Effector memory CD4-positive, alpha-beta T cell (primary cell): ENCODE measurements at places on chromosomes 2 and 18.

DNA sequence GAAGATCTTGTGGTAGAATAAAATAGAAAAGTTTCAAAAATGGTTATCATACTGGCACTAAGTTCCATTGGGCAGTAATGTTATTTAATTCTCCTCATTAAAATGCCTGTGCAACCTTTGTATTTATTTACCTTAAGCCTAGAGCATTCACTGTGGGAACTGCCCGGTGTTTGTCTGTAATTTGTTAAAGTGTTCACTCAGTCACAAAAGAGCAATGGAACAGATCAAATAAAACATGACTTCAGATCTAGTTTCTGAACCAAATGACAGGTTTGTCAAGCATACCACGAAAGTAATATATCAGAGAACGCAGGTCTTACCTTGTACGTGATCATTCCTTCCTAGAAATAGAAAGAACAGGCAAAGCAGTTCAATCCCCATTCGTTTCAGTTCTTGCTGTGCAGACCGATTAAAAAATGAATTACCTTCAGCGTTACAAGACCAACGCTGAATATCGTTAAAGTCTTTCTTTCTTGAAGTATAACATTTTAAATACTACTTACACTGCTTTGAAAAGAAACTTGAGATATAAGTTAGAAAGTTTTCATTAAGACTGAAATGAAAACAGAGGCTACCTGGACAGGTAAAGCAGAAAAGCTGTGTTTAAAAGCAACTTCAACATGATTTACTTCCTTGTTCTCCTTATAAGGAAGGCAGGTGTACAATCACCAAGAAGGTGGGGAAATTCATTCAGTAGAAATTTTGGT, at the start of gene ITGB6:
ITGB6 (minus strand) TSS at position 590 of the 707 bp plus-strand sequence; CDS start at position 381, 209 bp downstream.
- DNase-seq, result no peak

GRCh38 chr2:85394261-85394681, 15.9 kb downstream of the CAPG start:
- DNase-seq, result no peak

GRCh38 chr2:111111101-111111755, 9.5 kb upstream of the BCL2L11 start:
- no peak for DNase-seq

GRCh38 chr2:188785490-188785889, 188.7 kb upstream of the COL3A1 start:
- no peak for DNase-seq

DNA sequence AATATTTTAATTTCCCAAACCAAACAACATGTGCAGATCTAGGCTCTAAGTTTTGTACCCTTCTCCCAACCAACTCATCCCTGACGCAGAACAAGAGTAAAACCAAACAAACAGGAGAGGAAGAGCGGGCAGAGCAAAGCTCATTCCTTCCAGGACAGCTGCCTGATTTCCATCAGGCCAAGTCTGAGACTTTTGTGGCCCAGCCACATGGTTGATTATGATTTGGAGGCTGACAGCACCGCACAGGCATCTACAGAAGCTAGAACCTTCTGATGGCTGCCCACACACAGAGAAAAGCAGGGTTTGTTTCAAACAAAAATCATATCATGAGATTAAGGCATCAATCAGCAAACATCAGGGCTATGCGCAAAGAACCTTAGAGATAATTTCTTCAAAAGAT, 262.6 kb downstream of the TNS1 start:
- DNase-seq, result no peak

DNA sequence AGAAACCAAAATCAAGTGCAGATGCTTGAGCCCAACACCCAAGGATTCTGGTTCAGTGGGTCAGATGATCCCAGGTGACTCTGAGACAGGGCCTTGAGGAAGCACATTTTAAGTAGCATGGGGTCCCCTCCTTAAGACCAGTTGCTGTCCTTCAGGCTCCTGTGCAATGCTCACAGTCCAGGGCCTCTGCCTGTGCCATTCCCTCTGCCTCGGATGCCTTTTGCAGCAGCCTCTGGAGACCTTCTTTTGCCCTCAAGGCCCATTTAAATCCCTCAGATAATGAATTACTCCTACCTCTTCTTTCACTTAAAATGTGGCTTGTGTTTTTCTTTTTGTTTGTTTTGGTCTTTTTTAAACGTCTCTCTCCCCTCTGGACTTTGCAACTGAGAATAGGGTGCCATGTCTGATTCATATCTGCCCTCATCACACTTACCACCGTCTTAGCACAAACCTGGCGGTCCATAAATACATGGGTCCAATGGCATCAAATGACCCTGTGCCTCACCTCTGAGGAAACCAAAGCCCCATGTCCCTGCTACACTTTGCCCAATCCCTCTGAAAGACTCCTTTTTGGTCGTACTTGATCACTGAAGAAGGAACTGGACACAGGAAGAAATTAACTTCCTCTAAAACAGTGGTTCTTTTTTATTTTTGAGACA, 14.2 kb downstream of the ACTG2 start:
- DNase-seq, result no peak

DNA sequence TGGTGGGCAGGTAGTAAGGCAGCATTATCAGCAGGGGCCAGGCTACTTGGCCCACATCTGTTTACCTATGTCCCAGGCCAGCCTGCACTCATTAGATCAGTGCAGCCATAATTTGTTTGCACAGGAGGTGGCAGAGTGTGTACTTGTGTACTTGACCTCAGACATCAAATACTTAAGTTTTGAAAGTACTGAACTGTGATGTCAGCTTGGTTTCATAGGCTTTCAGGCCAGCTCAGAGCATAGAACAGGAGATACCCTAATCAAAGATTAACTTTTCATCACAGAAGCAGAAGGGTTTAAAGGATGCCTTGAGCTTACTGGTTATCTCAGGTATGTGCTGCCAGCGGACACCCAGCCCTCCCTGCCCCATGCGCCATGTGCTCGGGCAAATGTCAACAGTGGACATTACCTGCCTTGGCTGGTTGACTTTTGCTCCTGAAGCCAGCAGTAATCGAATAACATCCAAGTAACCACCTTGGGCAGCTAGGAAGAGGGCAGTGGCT, 33.2 kb downstream of the ANKRD29 start:
- no peak for DNase-seq

DNA sequence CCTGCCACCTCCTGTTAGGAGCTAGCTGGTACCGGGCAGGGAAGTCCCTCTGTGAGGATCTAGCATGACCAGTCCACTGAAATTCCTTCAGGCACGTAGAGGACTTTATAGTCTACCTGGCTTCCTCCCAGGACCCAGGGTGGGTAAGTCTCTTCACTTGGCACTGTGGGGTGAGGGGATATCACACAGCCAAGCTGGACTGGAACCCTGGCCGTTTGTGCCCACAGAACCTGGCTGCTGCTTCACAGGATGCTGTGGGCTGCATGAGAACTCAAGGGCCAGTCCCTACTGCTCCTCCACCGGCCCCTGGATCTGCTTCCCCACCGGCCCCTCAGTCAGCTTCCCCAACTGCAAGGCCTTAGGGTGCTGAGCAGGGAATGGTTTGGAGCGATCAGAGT, 35.8 kb downstream of the HS1BP3 start:
- no peak for DNase-seq

- no peak for DNase-seq
Measured at GRCh38 chr2:216215658-216216390, 106.7 kb downstream of the XRCC5 start.

DNA sequence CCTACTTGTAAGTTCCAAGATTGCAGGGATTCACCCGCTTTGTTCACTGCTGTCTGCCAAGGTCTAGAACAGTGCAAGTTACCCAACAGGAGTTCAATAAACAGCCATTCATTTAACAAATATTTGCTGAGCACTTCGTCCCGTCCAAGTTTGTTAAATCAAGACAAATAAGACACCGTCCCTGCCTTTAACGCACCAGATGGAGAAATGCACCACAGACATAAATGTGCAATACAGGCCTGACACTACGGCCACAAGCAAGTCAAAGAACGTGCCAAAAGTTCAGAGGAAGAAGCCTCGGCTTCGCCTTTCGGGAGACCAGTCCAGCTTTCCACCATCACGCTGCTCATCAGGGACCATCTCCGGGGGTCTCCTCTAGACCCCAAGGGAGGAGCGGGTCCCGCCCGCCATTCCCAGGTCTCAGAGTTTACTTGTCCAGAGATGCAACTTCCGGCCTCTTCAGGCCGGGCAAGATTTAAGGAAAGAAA, 429 bp downstream of the C2orf76 start:
- no peak for DNase-seq

- DNase-seq, result no peak
Measured at GRCh38 chr2:14417551-14417950, 215.0 kb upstream of the LRATD1 start.

DNA sequence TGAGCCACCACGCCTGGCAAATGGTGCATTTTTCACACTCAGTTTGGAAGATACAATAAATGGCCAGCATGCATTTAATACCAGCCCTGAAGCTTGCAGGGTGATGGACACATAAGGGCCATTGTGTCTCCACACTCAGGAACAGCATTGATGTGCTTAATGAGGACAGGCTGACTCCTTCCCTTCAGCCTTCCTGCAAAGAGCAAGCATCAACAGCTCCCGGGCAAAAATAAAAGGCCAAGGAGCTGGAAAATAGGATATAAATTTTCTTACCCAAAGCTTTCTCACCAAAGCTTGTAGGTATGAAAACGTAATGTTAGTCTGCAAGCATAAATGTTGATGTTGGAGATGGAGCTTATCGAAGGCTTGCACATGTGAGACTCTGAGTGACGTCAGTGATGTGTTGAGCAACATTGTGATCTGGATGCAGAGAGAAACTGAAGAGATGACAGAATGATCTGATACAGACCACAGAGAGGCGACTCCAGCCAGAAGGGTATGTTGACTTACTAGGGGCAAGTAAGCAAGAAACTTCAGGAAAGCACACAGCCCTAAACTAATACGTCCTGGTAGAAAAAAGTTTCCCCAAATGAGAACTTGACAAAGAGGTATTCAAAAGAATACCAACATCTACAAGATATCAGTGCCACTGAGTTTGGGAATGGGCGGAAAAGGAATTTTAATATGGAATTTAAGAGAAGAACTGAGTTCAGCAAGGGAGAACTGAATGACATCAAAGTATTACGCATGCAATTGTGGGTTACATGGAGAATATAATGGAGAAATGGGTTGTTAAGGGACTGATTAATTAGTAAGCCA, 256.5 kb downstream of the TGIF1 start:
- DNase-seq, result no peak

DNA sequence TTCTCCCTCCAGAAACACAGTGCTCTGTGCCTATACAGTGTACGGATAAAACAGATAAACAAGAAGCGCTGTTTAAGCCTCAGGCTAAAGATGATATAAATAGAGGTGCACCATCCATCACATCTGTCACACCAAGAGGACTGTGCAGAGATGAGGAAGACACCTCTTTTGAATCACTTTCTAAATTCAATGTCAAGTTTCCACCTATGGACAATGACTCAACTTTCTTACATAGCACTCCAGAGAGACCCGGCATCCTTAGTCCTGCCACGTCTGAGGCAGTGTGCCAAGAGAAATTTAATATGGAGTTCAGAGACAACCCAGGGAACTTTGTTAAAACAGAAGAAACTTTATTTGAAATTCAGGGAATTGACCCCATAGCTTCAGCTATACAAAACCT, 70.7 kb downstream of the TANK start:
- no peak for DNase-seq

- no peak for DNase-seq
Measured at GRCh38 chr2:27496357-27497287, at the start of gene GCKR. GCKR (plus strand) TSS chr2:27496839; CDS start chr2:27496905, 66 bp downstream.

GRCh38 chr18:77170890-77171410, 38.4 kb upstream of the MBP start:
- DNase-seq, result no peak

- DNase-seq, result no peak
Measured at GRCh38 chr2:10905006-10905861, 6.5 kb upstream of the KCNF1 start.

GRCh38 chr2:230097841-230098240, 29.1 kb upstream of the SLC16A14 start:
- no peak for DNase-seq

DNA sequence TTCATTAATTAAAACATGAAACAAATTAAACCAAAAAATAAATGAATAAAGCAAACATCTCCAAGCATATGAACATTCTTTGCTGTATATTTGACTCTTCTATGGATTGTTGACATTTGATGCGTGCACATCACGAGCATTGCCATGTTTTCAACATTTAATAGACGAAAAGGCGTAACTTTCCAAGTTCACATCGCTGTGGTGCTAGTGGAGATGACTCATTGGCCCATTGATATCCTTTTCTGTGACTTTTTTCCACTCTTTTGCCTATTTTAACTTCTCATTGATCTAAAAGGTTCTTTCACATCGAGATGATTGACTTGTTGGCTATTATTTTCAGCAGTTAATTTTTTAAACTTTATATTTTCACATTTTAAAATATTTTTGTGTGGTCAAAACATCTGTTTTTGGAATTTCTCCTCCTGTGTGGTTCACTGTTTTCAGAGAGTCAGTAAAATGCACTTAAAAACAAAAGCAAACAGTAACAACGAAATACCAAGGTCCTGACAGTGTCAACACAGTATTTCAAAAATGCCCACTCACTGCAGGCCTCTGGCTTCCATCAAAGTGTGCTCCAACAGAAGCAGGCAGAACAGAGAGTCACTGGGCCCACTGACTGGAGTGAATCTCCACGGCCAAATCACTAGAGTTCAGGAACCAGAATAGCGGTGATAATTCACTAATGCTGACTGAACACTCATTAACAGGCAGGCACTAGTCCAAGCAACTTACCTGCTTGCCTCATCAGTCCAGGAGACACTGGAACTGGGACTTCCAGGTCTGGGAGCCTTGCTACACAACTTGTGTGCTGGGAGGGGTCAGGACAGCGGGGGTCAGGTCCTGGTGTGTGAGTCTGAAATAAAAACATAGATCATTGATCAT, 372.2 kb upstream of the SMIM21 start:
- DNase-seq, result no peak

DNA sequence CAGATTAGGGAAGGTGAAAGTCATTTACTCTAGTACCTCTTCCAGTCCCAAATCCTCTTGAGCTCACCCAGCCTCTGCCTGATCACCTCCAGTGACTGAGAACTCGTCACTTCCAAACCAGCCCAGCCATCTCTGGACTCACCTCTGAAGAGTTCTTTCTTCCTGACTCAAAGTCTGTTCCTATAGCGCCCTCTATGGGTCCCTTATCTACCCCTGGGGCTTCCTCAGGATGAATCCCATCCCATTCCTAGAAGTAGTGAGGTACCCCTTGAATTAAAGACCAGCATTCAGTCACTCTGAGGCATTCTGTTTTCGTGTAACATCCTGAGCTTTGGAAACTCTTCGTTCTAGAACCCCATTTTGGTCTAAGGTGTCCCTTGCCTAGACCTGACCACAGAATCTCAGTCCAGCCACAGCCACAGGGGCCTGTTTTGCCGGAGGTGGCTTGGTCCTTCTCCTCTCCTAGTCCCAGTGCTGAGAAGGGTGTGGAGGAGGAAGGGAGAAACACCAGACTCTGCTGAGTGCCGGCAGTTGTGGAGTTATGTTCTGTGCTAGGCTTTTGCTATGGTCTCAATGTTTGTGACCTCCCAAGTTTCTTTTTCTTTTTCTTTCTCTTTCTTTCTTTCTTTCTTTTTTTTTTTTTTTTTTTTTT, 32.7 kb downstream of the SIX3 start:
- no peak for DNase-seq

DNA sequence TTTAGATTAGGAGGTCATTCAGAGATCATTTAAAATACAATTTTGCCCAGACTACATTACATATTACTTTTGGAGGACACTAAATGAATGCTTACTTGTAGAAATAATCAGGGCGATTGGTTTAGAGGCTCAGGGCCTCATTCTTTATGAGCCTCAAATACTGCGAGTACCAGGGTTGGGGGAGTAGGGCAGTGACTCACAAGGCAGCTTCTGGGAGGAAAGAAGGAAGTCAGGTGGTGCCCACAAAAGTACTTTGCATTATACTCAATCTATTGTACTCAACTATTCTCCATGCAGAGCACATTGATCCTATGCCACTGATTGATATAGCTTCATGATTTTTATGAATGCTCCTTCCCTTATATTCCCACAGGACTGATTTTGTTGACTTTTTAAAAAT, 166.9 kb downstream of the SOCS6 start:
- no peak for DNase-seq
